ENCODE measurements at places on chromosomes 7 and 10.

GRCh38 chr10:119742947-119743648 lies 17.2 kb downstream of the INPP5F start:
- no peak for DNase-seq

DNA sequence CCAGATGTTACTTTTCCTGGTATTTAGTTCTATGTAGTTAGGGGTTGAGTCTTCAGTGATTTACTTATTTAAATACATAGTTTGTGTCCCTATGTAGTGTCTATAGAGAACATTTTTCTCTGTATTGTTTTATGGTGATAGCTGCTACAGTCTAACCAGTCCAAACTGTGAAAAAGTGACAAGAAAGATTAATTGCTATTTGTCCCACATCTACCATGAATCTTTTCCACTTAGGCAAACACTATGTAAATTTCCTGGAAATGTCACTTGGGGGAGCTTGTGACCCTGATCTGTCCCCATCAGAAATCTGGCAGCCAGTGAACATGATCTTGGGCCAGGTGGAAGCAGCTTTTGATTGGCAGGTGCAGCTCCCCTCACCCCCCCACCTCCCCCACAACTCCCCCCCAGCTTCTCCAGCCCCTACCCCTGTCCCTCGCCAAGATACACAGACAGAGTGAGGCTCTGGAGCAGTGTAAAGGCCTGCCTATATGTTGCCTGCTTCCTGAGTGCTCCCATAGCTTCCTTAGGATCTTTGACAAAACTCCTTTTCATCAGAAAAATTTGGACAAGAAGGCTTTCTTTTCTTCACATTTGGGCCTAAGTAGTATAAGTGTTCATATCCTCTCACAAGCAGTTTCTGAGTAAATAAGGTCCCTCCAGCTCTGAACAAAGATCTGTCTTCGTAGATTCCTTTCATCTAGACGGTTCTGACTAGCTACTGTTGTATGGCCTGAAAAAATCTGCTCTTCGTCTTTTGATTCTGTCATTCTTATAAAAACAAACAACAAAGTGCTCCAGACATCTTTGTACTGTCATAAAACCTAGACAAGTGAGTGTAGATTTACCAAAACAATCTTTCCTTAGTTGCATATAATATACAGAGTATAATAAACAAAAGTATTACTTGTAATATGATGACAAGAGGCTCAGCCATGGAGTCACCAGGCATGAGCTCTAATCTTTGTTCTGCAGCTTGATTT lies 31.5 kb upstream of the SLC13A1 start:
- DNase-seq, result no peak

GRCh38 chr10:13942035-13942434 lies 355.3 kb downstream of the PRPF18 start:
- DNase-seq, result no peak

GRCh38 chr7:134071355-134072331 lies 55.5 kb upstream of the LRGUK start:
- DNase-seq, result no peak

DNA sequence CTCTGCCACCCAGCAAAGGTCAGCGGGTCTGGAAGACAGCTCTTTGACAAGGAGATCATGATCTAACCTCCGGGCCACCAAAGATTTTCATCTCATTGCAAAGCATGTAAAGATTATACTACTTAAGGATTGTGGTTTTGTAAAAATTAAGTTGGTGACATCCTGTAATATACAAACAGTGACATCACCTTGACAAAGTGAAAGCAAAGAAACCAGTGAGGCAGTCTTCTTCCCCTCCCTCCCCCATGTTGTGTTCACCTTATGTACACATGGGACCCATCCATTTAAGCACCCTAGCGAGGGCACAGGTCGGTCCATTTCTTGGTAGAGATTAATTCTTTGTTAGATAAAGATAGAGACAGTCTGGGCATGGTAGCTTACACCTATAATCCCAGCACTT lies 3.9 kb downstream of the MDH2 start:
- no peak for DNase-seq

DNA sequence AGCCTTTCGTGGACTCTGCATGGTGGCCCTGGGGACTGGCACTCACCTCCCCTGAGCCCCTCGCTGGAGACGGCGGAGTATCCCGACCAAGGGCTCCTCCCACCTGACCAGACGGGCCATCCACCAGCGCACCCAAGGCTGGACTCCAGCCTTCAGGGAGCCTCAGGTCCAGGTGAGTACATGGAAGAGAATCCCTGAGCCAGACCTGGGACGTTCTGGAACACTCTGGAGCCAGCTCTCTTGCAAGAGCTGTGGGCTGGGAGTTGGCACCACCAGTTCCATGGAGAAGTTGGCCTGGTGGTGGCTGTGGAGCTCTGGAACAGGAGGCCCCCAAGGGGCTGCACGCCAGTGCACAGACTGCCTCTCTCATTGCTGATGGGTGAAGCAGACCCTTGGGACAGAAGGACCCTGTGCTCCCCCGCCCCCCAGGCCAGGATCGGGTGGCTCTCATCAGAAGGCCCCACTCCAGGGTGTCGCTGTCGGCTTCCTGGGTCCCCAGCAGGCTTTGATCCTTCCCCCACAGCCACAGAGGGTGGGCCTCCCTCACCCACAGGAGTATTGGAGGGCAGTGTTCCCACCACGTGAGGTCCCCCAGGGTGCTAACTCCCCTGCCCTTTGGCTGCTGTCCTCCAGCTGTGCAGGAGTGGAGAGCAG lies 189.9 kb downstream of the EBF3 start:
- no peak for DNase-seq

- no peak for DNase-seq
Measured at GRCh38 chr7:122148878-122149277, 4.8 kb upstream of the AASS start.

DNA sequence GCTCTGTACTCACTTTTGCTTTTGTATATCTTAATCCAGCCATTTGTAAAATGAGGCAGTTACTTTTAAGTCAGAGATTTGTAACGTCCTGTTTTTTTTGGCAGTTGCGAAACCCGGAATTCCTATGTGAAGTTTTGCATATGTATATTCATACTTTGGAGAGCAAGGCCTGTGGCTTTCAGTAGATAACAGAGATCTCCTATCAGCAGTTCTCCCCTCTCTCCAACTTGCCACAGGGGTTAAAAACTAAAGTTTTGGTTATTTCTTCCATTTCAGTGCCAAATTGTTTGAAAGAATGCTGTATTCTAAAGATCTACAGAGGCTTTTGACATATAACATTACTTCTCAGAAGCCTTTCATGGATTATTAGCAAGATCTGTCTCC lies 102.4 kb downstream of the EXOC4 start:
- DNase-seq, result peak; percentile 87

- DNase-seq, result no peak
Measured at GRCh38 chr7:30771880-30772425, 736 bp downstream of the MINDY4 start.

- DNase-seq, result no peak
Measured at GRCh38 chr10:88728107-88728763, 22.2 kb downstream of the LIPK start.

GRCh38 chr10:48470893-48471805 lies 133.7 kb downstream of the ARHGAP22 start:
- no peak for DNase-seq

DNA sequence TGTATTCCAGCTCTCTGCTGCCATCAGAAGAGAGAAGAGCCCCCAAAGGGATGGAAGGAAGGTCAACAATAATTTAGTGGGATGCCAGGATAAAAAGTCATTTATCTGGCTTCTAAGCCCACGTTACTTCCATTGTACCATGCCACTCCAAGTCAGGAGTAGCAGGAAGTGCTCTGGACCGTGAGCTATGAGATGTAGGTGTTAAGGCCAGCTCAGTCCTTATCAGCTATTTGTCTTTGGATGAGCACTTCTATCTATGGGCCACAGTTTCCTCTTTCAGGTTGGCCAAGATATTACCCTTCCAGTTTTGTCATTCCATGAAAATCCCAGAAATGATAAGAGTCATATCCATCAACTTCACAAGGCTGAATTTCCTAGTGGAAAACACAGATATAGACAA lies 119.4 kb upstream of the CACUL1 start:
- DNase-seq, result no peak

DNA sequence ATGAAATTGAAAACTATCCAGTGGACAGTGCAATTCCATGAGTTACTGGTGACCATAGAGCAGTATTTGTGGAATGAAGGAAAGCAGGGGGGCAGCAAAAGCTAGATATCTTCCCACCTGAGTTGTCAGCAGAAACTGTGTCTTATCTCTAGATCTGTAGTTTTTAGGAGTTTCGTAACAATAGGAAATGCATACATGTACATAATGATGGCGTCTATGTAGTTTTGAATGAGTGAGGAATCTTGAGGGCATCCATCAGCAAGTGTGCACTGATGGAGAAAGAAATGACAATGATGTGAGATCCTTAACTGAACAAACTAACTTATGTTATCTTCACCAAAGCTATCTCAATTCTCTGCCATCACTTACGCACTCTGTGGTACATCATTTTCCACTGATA lies 114.5 kb downstream of the LRRC4 start:
- no peak for DNase-seq

DNA sequence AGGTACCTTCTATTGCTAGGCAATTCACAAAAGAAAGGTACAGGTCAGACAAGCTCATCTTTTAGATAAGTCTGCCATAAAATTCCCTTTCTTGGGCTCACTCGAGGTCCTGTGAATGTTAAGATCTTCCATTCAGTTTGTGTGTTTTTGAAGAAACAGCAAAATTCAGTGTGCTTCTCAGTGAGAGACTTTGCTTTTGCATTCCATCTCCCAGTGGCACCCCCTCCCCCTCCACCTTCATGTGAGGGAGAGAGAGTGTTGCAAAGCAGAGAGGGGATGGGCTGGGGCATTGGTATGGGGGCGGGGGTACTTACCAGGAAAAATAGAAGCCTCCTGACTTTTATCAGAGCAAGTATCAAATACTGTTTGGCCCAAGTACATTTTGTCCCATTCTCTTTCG lies 3.8 kb upstream of the TECTB start:
- DNase-seq, result peak; percentile 35

DNA sequence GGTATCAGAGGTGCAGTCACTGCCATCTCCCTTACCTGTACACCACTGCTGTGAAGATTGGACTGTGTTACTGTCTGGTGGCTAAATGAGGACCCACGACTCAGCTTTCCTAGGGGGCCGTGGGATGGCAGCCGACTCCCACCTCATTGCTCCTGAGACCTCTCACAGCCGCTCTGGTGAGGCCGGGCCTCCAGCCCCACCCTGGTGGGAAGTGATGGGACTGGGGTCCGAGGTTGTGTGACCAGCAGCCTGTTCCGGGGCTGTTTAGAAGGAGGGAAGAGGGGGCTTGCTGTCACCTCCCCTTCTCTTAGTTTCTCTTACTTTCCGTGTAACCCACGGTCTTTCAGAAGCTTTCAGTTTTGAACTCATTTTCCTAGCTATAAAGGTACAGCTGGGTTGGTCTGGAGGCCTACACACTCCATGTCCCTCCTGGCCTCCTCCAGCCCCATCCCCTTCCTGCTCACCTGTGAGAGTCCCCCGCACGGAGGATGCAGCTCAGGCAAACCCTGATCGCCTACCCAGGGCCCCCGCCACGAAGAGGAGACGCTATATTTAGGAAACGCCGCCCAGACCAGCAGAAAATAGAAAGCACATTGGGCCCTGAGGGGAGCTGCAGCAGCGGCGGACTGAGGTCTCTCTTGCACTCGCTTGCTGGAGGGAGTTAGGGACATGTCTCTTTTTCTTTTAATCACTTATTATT lies 4.6 kb downstream of the EMX2 start:
- DNase-seq, result no peak

DNA sequence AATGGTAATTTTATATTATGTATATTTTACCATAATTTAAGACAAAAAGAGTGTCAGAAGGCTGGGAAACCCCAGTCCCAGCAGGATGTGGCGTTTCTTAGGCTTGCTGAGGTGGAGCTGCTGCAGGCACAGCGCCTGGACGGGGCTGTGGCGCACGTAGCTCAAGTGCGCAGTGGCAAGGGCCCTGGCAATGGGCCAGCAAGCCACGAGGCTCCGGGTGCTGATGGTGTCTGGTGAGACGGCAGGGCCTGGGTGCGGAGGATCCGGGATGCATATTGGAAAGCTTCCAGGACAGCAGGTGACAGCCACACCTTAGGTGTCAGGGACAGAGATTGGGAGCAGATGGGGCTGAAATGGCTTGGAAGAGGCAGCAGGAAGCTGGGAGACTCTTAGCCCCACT lies 37.2 kb downstream of the CLEC2L start:
- DNase-seq, result no peak

DNA sequence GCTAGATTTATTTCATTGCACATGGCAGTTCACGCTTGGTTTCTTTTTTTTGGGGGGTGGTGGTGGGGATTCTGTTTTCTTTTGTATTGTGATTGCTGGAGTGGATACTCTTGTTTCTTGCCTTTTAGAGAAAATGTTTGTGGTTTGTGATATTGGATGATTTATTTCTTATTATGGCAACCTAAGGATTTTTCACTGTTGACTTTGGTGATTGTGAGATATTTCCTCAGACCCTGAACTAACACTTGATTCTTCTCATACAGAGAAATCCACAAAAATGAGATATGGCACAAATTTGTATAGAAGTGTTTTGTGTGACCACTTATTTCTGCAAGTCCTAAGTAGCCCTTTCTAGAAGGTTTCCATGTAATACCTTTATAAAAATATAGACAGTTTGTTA lies 871.1 kb downstream of the LRMDA start:
- peak; percentile 70 for DNase-seq

DNA sequence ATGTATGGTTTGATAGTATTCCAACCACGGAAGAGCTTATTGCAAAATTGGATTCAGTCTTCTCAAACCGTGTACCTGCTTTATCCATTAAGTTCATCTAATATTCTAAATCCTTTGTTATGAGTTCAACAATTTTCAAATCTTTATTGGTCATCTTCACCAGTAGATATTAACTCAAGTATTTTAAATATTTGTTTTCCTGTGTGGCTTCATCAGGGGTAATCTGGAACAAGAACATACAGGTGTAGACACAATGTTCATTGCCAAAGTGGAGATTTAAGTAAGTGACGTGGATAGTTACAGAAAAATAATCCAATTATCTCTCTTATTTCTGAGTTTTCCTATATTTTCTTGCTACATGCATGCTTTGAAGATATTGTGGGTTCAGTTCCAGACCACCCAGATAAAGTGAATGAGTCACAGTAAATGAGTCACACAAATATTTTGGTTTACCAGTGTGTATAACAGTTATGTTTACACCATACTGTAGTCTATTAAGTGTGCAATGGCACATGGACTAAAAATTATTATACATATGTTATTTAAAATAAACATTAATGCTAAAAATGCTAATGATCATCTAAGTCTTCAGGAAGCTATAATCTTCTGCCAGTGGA lies 429.0 kb upstream of the POT1 start:
- DNase-seq, result no peak

- DNase-seq, result peak; percentile 86
Measured at GRCh38 chr7:73992101-73992562, 35.8 kb upstream of the ELN start.

DNA sequence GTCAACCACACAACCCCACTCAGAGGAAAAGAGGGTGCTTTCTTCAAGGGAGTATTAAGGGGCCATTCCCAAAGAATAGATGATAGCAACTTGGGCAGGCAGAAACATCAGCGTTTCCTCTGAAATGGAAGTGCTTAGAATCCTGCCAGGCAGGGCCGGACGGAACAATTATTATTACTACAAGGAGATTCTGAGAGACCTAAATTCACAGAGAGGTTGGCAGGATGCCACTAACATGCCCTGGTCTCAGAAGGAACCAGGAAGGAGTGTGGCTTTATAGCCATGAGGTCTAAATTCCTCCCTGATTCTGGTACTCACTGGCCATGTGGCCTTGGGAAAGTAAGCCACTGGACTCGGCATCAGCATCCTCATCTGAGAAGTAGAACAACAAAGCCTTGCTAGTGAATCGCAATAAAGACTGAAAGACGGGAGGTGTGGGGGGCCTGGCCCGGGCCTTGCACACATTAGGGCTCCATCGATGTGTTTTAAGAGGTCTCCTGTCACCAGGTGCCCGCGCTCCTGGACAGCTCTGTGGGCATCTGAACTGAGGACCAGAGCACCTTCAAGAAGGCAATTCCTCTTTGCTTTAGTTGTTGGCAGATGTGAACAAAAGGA lies 131.5 kb downstream of the OAT start:
- no peak for DNase-seq
